Activated CD8-positive, alpha-beta memory T cell treated with anti-CD3 and anti-CD28 coated beads, Interleukin-2, amount 10 ng/mL, durations not matched to agents 7 days and 5 days (primary cell): ENCODE measurements at places on chromosomes 3 and 15.

- H3K4me1 ChIP-seq, result peaks cover 4% of the 10 kb centered on the region
- H3K36me3 ChIP-seq, result no peaks in the 10 kb centered on the region
- no peak overlapping the region for H3K4me3 ChIP-seq
- no peak overlapping the region for H3K27ac ChIP-seq
- no peak for DNase-seq
These were observed 64.5 kb downstream of the DAPK2 start for GRCh38 chr15:63981596-63982320.

- H3K4me1 ChIP-seq, result peaks cover 16% of the 10 kb centered on the region
- DNase-seq, result no peak
- no peak overlapping the region for H3K27ac ChIP-seq
- H3K36me3 ChIP-seq, result no peaks in the 10 kb centered on the region
- peaks cover 12% of the 10 kb centered on the region for H3K27me3 ChIP-seq
- H3K4me3 ChIP-seq, result no peak overlapping the region
These were observed 74.4 kb downstream of the MGLL start for GRCh38 chr3:127747751-127748521.

DNA sequence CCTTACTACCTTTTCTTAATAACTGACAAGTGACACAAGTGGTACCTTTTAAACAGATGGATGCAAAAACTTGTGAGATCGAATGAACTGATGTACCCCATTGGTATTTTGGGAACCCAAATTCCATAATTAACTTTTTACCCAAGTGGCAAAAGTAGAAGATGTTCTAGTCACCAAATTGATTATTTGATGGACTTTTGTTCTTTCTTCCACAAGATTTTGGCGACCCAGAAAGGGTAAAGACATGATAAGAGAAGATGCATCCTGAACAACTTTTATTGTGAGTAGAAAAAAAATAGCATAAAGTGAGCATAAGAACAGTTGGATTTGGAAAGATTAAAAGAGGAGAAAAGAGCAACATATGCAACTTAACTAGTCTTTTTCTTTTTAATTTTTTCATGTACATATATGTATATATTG, 159.5 kb downstream of the TIGIT start:
- H3K4me3 ChIP-seq, result no peak overlapping the region
- H3K4me1 ChIP-seq, result peaks cover 2% of the 10 kb centered on the region
- DNase-seq, result no peak
- H3K36me3 ChIP-seq, result no peaks in the 10 kb centered on the region
- H3K27ac ChIP-seq, result no peak overlapping the region

DNA sequence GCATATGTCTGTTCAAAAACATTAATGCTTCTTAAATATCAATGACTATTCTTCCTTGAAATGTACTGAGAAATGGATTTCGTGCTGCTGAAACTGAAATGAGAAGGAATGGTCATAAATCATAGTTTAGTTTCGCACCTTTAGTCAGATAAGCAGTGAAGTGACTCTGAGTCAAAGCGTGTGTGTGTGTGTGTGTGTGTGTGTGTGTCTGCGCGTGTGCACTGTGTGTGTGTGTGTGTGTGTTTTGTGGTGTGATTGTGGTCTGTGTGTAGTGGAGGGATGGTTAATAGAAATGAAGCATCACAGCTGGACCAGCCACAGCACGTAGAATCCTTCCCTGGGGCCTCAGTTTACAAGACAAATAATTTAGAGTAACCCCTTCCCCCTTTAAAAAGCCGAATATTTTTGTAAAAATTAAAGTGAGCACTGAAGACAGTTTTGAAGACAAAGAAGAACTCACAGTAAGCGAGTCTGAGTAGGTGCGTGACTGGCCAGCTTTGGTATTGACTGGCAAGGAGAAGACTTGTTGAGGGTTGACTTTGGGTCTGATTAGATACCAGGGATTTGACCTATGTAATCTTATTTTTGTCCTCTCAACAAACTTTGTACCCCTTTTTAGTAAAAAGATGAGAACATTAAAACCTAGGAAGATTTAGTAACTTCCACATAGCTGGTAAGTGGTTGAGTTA, 202.0 kb upstream of the IL12A start:
- no peaks in the 10 kb centered on the region for H3K36me3 ChIP-seq
- no peak for DNase-seq
- no peak overlapping the region for H3K4me3 ChIP-seq

DNA sequence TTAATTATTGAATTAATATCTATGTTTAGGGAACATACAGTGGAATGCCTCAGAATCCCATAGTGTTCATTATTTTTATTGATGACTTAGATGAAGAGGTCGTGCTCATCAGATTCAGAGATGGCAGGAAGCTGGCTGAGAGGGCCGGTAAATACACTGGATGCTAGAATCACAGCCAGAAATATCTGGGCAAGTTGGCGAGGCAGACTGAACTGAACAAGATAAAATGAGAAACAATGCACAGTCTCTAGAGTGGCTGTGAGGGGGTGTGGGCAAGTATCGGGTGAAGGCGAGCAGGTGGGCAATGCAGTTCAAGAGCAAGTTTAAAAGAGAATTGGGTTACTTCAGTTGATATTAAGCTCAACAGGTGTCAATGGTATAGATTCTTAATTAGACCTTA, 5.9 kb downstream of the DGKG start:
- no peaks in the 10 kb centered on the region for H3K4me1 ChIP-seq
- H3K27me3 ChIP-seq, result peaks cover 34% of the 10 kb centered on the region
- no peak overlapping the region for H3K4me3 ChIP-seq
- no peak for DNase-seq
- H3K36me3 ChIP-seq, result no peaks in the 10 kb centered on the region

- no peak for DNase-seq
- peaks cover 71% of the 10 kb centered on the region for H3K4me1 ChIP-seq
- no peaks in the 10 kb centered on the region for H3K27me3 ChIP-seq
- peak overlapping the region; percentile 95 for H3K27ac ChIP-seq
- H3K4me3 ChIP-seq, result peak overlapping the region; percentile 72
These were observed 86.3 kb upstream of the RASGRP1 start for GRCh38 chr15:38650936-38651327.

DNA sequence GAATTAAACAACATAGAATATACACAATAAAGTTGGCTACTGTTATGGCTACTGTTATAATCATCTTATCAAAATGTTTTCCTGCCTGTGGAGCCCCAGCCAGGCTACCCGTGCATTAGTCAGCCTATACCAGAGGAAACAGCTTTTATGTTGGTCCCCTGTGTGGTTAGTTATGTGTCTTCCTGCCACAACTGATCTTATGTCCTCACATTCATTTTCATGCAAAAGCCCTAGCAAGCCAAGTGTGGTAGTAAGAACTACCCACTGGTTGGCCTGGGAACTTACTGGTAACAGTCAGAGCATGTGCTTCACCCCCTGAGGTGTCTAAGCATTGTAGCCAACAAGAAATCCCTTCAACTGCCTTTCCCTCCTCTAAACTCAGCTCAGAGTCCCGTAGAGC, 21.8 kb downstream of the MGLL start:
- peaks cover 2% of the 10 kb centered on the region for H3K36me3 ChIP-seq
- peak overlapping the region; percentile 23 for H3K4me3 ChIP-seq
- no peaks in the 10 kb centered on the region for H3K27me3 ChIP-seq
- DNase-seq, result peak; percentile 84
- peaks cover 30% of the 10 kb centered on the region for H3K4me1 ChIP-seq
- peak overlapping the region; percentile 97 for H3K27ac ChIP-seq

DNA sequence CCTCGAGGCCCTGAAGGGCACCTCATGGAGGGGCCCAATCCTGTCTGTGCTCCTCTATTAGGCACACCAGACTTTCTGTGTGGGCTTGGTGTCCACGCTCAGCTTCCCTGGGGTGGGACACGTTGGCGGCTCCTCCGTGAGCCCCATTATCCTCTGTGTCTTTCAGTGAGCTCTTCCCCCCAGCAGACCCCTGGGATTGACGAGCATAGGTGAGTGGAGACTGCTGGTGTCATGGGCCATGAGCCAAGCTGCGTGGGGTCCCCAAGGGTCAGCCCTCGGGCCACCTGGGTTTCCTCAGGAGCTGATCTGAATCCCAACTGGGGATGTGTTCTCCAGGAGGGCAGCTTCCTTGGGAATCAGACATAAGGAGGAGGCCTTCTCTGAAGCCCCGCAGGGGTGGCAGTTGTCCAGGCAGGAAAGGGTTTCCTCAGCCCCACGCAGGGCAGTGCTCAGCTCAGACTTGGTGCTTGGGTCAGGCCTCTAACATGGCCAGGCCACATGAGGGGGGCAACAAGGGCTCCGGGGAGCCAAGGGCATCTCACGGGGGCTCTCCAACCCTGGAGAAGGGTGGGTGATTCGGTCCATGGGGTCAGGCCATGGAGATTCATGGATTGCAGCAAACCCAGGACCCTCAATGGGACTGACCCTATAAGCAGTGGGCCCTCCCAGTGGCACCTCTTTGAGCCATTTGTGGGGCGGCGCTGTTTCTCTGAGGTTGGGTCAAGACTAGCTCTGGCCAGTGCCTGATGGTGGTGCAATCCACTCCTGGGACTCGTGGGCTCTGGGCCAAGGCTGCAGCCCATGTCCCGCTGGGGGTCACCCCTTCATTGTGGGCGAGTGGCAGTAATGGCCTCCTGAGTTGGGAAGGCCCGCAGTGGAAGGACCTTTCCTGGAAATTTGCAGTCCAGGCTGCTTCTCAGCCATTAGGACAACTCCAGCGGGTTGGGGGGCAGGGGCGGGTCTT, 222.5 kb downstream of the SNRPN start:
- no peaks in the 10 kb centered on the region for H3K36me3 ChIP-seq
- H3K27me3 ChIP-seq, result no peaks in the 10 kb centered on the region
- peak; percentile 26 for DNase-seq
- no peaks in the 10 kb centered on the region for H3K4me1 ChIP-seq
- no peak overlapping the region for H3K27ac ChIP-seq
- no peak overlapping the region for H3K4me3 ChIP-seq

GRCh38 chr3:99634881-99635280, 3.5 kb upstream of the COL8A1 start:
- H3K4me1 ChIP-seq, result peaks cover 12% of the 10 kb centered on the region
- no peak overlapping the region for H3K4me3 ChIP-seq
- no peak overlapping the region for H3K27ac ChIP-seq
- H3K27me3 ChIP-seq, result peaks cover 57% of the 10 kb centered on the region
- no peaks in the 10 kb centered on the region for H3K36me3 ChIP-seq
- DNase-seq, result no peak

DNA sequence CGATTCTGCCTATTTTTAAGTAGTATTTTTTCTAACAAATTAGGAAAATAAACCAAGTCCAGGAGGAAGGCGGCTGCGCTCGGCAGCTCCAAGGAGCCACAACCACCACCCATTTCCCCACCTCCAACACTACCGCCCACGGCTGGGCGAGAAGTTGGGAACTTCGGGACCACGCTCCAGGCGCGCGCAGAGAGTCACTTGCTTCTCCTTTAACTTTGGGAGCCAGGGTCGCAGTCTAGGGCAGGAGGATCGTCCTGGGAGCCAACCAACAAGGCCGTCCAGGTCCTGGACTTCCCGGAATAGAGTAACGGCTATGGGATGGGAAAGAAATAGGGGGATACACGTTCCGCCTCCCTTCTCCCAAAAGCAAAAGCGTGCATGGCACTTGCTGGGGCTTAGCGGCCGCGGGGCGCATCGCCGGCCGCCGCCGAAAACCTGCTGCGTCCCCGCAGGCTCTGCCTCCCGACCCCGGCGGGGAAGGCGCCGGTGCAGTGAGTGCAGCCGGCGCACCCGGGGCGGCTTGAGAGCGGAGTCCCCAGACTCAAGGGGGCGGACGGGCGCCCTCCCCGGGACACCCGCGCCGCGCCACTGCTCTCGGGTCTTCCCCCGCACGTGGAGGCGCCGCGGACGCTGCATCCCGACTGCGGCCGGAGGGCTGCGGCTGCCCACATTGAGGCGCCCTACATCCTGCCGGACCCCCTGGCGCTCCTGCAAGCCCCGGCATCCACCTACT, 699 bp downstream of the MEGF11 start:
- H3K36me3 ChIP-seq, result peaks cover 3% of the 10 kb centered on the region
- no peak for DNase-seq
- H3K4me1 ChIP-seq, result peaks cover 19% of the 10 kb centered on the region
- peaks cover 82% of the 10 kb centered on the region for H3K27me3 ChIP-seq
- peak overlapping the region; percentile 50 for H3K4me3 ChIP-seq

GRCh38 chr3:177190756-177191681, 6.3 kb downstream of the TBL1XR1 start:
- DNase-seq, result no peak
- peak overlapping the region; percentile 6 for H3K27ac ChIP-seq
- H3K4me3 ChIP-seq, result no peak overlapping the region
- H3K4me1 ChIP-seq, result peaks cover 55% of the 10 kb centered on the region
- peaks cover 40% of the 10 kb centered on the region for H3K36me3 ChIP-seq

DNA sequence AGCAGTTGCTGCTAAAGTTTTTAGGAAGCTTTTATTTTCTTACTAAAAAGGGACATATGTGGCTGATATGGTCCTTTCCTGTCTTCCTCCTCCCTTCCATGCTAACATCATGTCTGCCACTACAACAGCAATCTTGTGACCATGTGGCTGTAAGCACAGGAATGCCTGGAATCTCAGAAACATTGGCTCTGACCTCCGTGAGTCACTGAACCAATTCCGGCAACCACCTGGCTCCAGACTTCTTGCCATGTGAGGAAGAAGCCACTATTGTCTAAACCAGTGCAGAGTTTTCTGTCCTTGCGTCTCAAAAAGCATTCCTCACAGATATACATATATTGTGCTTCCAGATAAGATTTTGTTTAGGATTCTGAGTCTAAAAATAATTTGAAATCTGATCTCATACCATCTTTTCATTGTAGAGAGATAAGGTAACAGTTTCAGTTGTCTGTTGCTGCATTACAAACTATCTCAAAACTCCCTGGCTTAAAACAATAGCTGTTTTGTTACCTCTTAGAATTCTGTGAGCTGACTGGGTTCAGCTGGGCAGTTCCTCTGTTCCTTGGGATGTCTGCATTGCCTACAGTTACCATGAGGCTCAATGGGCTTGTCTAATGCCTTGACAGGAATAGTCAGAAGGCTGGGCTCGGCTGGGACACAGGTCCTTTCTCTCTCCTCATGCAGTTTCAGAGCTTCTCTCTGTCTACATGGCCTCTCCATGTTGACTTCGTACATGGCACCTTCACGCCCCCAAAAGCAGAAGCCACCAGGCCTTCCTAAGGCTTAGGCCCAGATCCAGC, 77.3 kb upstream of the MAGI1 start:
- H3K36me3 ChIP-seq, result no peaks in the 10 kb centered on the region
- no peak for DNase-seq
- no peak overlapping the region for H3K4me3 ChIP-seq
- no peaks in the 10 kb centered on the region for H3K4me1 ChIP-seq

DNA sequence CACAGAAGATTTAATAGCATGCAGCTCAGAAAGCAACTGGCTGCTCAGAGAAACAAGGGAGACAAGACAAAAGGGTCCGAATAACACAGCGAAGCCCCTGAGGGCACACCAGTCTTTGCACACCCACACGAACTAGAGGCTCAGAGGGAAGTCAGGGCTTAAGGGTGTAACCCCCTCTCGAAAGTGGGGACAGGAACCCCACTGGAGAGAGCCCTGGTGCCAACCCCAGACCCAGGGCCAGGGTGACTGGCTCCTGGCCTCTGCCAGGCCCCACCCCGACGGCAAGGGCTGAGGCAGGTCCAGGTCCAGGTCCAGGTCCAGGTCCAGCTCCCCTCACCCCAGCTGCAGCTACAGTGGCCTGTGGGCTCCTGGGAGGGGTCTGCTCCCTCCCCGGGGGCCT, 10.5 kb upstream of the PRR23E start:
- peaks cover 11% of the 10 kb centered on the region for H3K27me3 ChIP-seq
- no peak overlapping the region for H3K4me3 ChIP-seq
- no peak overlapping the region for H3K27ac ChIP-seq

GRCh38 chr15:88450125-88450798, 16.9 kb downstream of the MRPL46 start:
- peak; percentile 79 for DNase-seq
- peaks cover 6% of the 10 kb centered on the region for H3K27me3 ChIP-seq
- no peaks in the 10 kb centered on the region for H3K36me3 ChIP-seq
- H3K27ac ChIP-seq, result no peak overlapping the region
- peaks cover 4% of the 10 kb centered on the region for H3K4me1 ChIP-seq
- no peak overlapping the region for H3K4me3 ChIP-seq

- peaks cover 42% of the 10 kb centered on the region for H3K36me3 ChIP-seq
- DNase-seq, result no peak
- no peak overlapping the region for H3K4me3 ChIP-seq
- no peaks in the 10 kb centered on the region for H3K27me3 ChIP-seq
- H3K4me1 ChIP-seq, result peaks cover 6% of the 10 kb centered on the region
These were observed 9.7 kb upstream of the NCKIPSD start for GRCh38 chr3:48695393-48695753.
